ENCODE measurements at places on chromosomes 16 and 17.

DNA sequence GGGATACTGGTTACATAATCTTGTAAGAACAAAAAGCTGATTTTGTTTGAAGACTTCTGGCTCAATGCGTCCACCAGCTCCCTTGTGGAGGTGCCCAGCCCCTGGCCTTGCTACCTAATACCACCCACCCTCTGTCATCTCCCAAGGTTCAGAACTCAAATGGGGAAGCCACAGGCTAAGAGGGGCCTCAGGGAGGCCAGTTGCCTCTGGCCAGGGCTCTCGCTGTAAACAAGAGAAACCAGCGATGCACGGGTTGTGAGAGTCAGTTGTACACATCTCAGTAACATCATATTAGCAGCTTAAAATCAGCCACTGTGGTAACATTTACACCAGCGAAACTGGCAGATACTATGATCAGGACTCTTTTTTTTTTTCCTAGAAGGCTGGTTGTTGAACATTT is 6.0 kb downstream of the TEKT5 start:
- DNase-seq = no peak

DNA sequence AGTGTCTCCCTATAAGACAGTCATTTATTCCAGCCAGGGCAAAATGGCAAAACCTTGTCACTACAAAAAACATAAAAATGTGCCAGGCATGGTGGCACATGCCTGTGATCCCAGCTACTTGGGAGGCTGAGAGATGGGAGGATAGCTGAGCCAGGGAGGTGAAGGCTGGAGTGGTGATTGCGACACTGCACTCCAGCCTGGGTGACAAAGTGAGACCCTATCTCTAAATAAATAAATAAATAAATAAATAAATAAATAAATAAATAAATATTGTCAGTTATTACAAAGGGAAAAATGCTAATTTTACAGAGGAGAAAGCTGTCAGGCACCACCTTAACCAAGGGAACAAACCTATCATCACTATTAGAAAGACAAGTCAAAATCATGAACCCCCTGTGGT is 75.5 kb downstream of the STH start:
- no peak for DNase-seq

GRCh38 chr17:39450051-39450450 is 1.0 kb downstream of the MED1 start:
- DNase-seq = peak; percentile 1

DNA sequence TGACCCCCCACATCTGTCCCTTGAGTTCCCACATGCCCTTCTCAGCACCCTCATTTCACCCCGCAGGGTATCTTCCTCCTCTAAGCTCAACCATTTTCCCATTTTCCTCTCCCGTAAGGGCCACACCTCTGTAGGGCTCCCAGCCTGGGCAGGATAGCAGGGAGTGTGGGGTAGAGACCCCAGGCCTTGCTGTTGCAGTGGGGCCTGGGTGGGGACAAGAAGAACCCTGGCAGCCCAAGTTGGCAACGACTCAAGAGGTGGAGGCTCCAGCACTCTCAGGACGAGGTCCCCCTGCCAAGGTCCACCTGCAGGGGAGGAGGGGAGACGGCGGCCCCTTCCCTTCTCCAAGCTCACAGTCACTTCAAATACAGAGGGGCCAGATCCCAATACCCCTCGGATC is 2.0 kb upstream of the TMEM92 start:
- no peak for DNase-seq
